Pericardium fibroblast (primary cell): ENCODE measurements at places on chromosomes 2 and 18. TPM values are rescaled to one million over a fixed set of nuclear protein-coding genes. Genes with fewer than 3 reads are reported as not detected.

GREB1 gene
- 0.23 and 0.43 TPM in 2 replicates for total RNA-seq

CDH2 gene
- total RNA-seq, result 26.9 and 59.0 TPM in 2 replicates

PPP3R1 gene
- total RNA-seq, result 16.9 and 18.5 TPM in 2 replicates

FLACC1 gene
- not detected in 2 replicates for total RNA-seq

MYCN gene
- total RNA-seq, result not detected in 2 replicates

OTOS gene
- total RNA-seq, result not detected in 2 replicates

RGPD4 gene
- total RNA-seq, result not detected in 2 replicates

NOL4 gene
- not detected in 2 replicates for total RNA-seq

DES gene
- 98.0 and 165 TPM in 2 replicates for total RNA-seq

SLC9A2 gene
- total RNA-seq, result not detected in 2 replicates

IL36A gene
- not detected in 2 replicates for total RNA-seq

ST6GAL2 gene
- total RNA-seq, result 1.6 and 2.8 TPM in 2 replicates

EGR4 gene
- total RNA-seq, result not detected in 2 replicates

STAMBP gene
- 17.7 and 26.3 TPM in 2 replicates for total RNA-seq

LYPD6 gene
- 0.51 and 2.7 TPM in 2 replicates for total RNA-seq

FBXO48 gene
- total RNA-seq, result 0.12 and 0.43 TPM in 2 replicates

B3GNT2 gene
- total RNA-seq, result 3.1 and 12.3 TPM in 2 replicates

GTF2A1L gene
- total RNA-seq, result 1.2 and 3.0 TPM in 2 replicates

ERICH2 gene
- 0.34 TPM in 1 of 2 replicates, not detected in the other for total RNA-seq

HOXD13 gene
- not detected in 2 replicates for total RNA-seq

NTSR2 gene
- total RNA-seq, result not detected in 2 replicates

MOB1A gene
- total RNA-seq, result 66.5 and 71.0 TPM in 2 replicates

SLC8A1 gene
- 7.9 and 10.2 TPM in 2 replicates for total RNA-seq

UCN gene
- 0.35 and 2.0 TPM in 2 replicates for total RNA-seq

TEKT4 gene
- not detected in 2 replicates for total RNA-seq

ABHD1 gene
- total RNA-seq, result not detected in 2 replicates

SCYGR4 gene
- not detected in 2 replicates for total RNA-seq

HTR2B gene
- total RNA-seq, result 6.9 and 8.0 TPM in 2 replicates

SALL3 gene
- total RNA-seq, result 0.12 TPM in 1 of 2 replicates, not detected in the other

GPAT2 gene
- total RNA-seq, result 1.3 and 3.7 TPM in 2 replicates

INPP5D gene
- total RNA-seq, result 0.12 and 0.17 TPM in 2 replicates

CHRNG gene
- 0.77 TPM in 1 of 2 replicates, not detected in the other for total RNA-seq

IL36G gene
- not detected in 2 replicates for total RNA-seq

CTAGE1 gene
- under 0.01 TPM in 1 of 2 replicates, not detected in the other for total RNA-seq

TANK gene
- 71.0 and 78.5 TPM in 2 replicates for total RNA-seq

DNMT3A gene
- total RNA-seq, result 6.3 and 9.4 TPM in 2 replicates
